ENCODE measurements at places on chromosomes 7 and 10. TPM values are rescaled to one million over a fixed set of nuclear protein-coding genes. Genes with fewer than 3 reads are reported as not detected.

The SLC13A1 gene
- not detected for total RNA-seq

The CRHR2 gene
- 0.37 TPM for total RNA-seq

The TMEM236 gene
- 0.33 TPM for total RNA-seq

The MBL2 gene
- not detected for total RNA-seq

DNA sequence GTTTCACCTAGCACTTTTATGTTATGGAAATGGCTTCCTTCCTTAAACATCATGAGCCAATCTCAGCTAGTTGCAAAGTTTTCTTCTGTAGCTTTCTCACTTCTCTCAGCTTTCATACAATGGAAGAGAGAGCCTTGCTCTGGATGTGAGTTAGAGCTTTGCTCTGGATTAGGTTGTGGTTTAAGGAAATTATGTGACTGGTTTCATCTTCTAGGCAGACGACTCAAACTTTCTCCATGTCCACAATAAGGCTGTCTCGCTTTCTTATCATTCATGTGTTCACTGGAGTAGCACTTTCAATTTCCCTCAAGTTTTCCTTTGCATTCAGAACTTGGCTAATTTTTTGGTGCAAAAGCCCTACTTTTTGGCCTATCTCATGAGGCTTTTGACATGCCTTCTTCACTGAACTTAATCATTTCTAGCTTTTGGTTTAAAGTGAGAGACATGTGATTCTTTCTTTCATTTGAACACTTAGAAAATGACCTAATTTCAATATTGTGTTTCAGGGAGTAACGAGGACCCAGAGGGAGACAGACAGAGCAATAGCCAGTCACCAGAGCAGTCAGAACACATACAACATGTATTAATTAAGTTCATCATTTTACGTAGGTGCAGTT is 49.8 kb downstream of the CNOT4 start:
- no peak for DNase-seq

DNA sequence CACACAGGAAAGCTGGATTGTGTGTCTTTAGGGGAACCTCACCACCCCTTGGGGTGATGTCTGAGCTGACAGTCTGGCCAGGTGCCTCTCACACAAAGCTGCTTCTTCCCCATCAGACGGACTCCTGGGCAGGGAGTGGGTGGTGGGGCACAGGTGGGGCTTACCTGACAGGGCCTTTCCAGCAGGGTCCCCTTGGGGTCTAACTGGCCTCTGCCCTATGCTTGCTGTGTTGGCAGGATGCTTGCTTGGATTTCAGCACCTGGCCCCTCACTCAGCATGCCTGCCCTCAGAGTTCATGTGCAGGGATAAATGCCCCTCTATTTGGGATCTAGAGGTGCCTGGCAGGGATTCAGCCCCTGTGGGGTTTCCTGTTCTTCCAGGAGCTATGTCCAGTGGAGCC is 496.9 kb upstream of the ZMIZ1 start:
- DNase-seq: no peak

DNA sequence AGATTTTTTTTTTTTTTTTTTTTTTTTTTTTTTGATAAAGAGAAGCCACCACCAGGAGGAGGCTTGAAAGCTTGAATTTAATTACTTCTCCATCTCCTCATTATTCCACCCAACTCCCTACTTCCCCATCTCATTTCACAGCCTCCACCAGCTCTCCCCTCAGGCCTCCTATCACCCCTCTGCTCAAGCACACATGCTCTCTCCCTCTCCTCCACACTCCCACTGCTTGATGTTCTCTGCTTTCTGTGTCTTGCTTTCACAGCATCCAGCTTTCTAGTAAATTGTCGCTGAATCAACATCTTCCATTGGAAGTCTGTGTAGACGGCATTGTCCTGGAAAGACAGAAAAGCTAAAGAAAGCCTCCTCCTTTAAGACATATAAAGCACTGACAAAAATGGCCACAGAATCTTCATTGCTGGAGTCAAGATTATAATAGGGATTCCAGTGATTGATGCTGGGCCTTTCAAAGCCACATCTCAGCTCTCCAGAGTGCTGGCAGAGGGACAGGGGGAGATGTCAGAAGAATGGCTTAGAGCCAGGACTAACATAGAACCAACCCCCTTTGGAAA is 58.3 kb downstream of the DOCK4 start:
- no peak for DNase-seq

DNA sequence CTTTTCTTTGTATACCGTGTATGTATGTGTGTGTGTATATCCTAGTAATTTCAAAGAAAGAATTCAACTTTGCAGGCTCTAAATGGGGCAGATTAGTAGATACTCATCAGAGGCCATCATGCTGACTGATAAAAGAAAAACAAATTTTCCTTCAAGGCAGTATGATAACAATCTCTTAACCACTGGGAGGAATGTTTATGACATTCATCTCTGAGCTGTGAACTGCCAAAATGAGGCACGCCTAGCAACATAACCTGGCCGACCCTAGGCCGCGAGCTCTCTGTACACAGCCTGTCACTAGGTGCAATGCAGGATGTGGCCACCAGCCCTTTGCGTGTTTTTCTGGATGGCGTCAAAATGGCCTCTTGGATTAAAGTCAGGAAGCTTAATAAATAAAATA is 343.7 kb upstream of the GALNT17 start:
- no peak for DNase-seq

- DNase-seq: no peak
Observed at GRCh38 chr7:116173051-116174028, 37.0 kb upstream of the TES start.

GRCh38 chr10:51630640-51631005 is 68.8 kb downstream of the CSTF2T start:
- no peak for DNase-seq
